Activated T-cell treated with anti-CD3 and anti-CD28 coated beads for 24 hours (primary cell): ENCODE measurements at places on chromosomes 5 and 9.

- no peak for DNase-seq
Measured at GRCh38 chr5:155024015-155024414, 10.5 kb downstream of the KIF4B start.

DNA sequence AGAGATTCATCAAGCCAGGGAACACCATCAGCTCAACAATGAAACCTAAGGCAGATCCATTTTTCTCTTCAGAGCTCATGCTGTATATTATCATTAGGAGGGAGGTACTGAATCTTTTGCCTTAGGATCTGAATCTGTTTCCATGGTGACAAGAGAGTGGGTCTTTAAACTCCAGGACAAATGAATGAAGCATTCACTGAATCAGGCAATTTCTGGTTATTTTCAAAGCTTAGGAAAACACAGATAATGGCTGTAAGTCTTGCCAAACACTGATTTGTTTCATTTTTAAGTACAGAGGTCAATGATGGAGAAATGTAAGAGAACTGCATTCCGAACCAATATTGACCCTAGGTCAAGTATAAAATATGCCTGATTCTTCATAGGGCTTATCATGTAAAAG is 84.9 kb downstream of the GNA14 start:
- DNase-seq = no peak

GRCh38 chr9:128877852-128878251 is 3.9 kb downstream of the KYAT1 start:
- no peak for DNase-seq

DNA sequence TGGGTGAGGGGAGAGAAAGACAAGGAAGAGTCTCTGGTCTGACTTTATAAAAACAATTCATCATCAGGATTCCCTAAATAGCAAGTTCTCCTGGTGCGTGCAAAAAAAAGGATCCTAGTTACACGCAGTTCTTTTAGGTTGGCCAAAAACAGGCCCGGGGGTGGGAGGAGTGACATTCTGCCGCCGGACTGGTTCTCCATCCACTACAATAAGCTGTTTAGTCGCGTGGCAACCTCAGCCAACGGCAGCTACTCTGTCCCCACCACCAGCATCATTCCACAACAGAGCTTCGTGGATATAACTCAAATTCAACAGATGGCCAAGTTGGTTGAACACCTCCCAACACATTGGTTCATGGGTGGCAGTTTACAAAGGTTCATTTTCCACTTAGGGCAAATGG is 2.9 kb upstream of the FAM163B start:
- no peak for DNase-seq

DNA sequence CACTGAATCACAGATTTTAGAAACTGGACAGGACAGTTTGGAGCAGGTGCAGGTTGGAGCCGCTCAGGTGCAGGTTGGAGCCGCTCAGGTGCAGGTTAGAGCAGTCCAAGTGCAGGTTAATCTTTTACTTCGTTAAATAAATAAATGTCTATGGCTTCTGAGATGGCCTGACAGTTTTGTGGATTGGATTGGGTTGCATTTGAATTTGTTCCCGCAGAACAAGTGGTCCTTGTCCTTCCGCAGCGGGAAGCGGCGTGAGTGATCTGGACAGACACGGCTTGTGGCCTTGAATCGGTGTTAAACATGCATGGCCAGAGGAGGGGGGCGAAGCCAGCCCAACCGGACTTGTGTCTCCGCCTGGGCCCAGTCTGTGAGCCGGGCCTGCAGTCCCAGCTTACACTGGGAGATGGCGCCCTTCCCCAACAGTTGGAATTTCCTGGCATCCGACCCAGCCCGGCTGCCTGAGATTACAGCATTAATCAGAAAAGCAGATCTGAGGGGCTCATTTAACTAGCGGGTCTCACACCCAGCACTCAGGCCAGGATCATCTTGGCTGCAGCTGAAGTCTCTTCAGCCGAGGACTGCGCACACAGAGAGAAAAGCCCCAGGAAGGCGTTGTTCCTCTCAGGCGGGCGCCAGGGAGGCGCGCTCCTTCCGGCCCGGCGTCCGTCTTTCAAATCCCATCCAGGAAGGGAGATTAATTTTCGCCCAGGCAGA is 1.5 kb upstream of the OLFM1 start:
- DNase-seq = peak; percentile 14

- no peak for DNase-seq
Measured at GRCh38 chr9:92245005-92245797, 48.3 kb downstream of the IARS1 start.
